ENCODE measurements at places on chromosomes 16 and 17.

GRCh38 chr16:31464348-31464769, 5.1 kb downstream of the ARMC5 start:
- no peak for DNase-seq

DNA sequence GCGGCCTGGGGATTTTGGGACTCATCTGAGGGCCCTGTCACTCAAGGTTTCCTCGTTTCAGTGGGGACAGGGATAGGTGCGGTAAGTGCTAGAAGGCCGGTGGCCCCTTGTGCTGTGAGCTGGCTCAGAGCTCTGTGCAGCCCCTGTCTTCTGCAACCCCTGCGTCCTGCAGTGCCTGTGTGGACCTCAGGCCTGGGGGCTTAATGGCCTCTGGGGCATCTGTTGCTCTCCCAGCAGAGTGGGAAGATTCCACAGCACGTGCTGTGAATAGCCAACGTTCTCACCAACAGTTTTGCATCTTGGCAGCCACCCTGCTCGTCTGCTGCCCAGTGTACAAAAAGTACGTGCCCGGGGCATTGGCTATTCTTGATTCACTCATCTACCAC, 4.9 kb downstream of the FOXC2 start:
- no peak for DNase-seq

GRCh38 chr17:312476-313148, 40.0 kb downstream of the RPH3AL start:
- no peak for DNase-seq

DNA sequence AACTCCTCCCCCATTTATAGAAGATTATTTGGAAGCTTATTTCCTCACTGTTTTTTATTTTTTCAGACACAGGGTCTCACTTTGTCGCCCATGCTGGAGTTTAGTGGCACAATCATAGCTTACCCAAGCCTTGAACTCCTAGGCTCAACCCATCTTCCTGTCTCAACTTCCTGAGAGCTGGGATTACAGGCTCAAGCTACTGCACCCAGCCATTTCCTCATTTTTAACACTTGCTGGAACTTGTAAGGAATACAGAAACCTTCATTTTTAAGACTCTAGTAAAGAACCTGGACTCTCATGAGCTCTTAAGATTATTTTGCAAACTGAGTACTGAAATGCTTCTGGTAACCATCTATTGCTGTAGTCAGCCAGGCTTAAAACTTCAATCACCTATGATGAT, 29.9 kb downstream of the KANSL1 start:
- no peak for DNase-seq

DNA sequence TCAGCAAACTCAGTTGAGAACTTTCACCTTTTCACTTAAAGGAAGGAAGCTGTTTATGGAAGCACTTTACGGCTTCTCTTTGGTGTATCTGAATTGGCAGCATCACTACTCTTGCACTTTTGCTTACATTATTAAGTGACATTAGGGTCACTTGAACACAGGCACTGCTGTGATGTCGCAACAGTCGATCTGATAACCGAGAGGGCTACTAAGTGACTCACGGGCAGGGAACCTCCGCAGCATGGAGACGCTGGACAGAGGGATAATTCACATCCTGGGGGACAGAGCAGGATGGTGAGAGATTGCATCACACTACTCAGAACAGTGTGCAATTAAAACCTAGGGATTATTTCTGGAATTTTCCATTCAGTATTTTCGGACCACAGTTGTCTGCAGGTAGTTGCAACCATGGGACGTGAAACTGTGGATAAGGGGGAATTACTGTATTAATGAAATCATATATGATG, 56.5 kb downstream of the DNAH2 start:
- DNase-seq, result no peak

- DNase-seq, result no peak
Observed at GRCh38 chr17:19613979-19614378, 34.6 kb upstream of the ALDH3A2 start.

GRCh38 chr17:72487731-72488494, 367.1 kb downstream of the SOX9 start:
- no peak for DNase-seq

GRCh38 chr17:72838581-72838980, 253.9 kb downstream of the SLC39A11 start:
- DNase-seq, result no peak

GRCh38 chr17:78680436-78680835, 101.6 kb downstream of the CYTH1 start:
- DNase-seq, result no peak

DNA sequence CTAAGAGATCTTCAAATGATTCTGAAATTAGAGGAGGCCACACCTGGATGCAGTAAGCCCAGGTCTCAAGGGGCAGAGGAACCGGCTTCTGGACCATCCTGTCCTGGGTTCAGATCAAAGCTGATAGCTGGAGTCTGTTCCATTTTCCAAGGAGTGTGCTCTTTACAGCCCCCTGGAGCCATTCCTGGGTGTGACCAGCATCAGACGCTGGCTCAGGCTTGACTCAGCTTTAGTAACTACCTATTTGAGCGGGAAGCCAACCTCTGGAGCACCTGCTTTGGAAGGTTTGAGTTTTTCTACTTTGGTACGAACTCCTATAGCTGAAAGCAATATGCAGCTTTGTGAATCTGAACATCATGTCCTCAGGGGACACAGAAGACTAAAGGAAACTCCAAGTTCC, 12.9 kb upstream of the BBS2 start:
- DNase-seq, result no peak

DNA sequence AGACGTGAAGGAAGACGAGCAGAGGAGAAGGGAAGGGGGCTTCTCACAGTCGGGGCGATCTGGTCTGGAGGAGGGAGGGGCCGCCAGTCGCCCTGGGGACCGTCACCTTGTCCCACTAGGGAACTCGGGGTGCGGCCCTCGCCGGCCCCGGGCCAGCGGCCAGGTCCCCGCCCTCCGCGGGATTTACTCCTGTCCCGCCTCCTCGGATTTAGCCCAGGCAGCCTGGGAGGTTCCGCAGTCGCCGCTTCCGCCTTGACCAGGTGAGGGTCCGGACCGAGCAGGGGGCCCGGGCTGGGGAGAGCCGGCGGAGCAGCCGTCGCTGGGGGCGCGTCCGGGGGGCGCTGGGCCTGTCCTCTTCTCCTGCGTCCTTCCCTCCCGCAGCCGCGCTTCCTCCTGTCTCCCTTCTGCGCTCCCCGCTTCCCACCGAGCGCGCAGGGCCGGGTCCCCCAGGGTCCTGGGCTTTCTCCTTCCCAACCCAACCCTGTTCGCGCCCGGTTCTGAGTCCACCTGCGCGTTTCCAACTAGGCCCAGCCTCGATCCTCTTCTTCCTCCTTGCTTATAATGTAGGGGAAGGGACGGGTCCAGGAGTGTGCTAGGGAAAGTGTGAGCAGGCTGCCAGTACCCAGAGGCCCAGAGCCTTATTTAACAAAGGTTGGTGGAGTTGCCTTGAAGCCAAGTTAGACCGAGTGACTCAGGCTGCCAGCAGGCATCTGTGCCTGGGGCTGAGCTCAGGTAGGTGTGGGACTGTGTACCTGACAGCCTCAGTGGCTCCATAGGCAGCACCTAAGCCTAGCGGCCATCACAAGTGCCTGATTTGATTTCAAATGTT, at the start of gene TNK1:
TSS of gene TNK1 (plus strand) at position 235 of the 829 bp plus-strand sequence. CDS start 1,838 bp downstream, outside the sequence.
- no peak for DNase-seq

- DNase-seq, result no peak
Observed at GRCh38 chr16:69881141-69881540, 70.0 kb upstream of the CLEC18A start.

DNA sequence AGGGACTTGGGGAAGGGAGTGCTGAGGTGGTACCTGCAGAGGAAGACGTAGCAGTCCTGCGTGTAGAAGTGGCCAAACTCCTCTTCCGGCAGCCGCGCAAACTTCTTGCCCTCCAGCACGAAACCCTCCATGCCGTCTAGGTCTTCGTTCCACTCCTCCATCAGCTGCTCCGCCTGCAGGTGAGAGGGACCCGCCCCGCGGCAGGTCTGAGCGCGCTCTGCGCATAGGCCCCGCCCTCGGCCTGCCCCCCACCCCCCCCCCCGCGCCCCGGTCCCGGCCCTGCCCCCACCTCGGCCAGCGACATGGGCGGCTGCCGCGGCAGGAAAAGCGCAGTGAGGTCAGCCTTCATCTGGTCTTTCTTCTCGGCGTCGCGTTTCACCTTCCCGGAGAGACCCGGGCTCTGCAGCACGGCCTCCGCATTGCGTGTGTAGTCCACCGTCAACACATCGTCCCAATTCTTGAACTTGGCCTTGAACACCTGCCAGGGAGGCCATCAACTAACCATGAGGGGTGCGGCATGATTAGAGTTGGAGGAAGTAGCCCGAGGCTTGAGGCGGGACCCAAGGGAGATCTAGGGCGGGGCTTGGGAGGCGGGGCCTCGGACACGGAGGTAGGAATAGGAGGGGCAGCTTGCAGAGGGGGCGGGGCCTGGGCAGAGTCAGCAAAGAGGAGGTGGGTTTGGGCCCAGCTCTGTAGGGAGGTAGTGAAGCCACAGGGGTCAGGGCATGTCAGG, 11.5 kb downstream of the FLII start:
- DNase-seq, result no peak

Data from T-helper 17 cell (primary cell).